ENCODE measurements at places on chromosomes 13 and 19. TPM values are rescaled to one million over a fixed set of nuclear protein-coding genes. Genes with fewer than 3 reads are reported as not detected.

Gene CLEC4G
- total RNA-seq = not detected

Gene MEIOSIN
- not detected for total RNA-seq

Gene EMC10
- 93.2 TPM for total RNA-seq

Gene COLGALT1
- 75.2 TPM for total RNA-seq

Gene XRCC1
- total RNA-seq = 21.7 TPM

Gene IL17D
- 1.7 TPM for total RNA-seq

Gene ERF
- 85.4 TPM for total RNA-seq

Gene MZF1
- total RNA-seq = 35.5 TPM

Gene FGF21
- total RNA-seq = not detected

Gene FEM1A
- total RNA-seq = 7.4 TPM

DNA sequence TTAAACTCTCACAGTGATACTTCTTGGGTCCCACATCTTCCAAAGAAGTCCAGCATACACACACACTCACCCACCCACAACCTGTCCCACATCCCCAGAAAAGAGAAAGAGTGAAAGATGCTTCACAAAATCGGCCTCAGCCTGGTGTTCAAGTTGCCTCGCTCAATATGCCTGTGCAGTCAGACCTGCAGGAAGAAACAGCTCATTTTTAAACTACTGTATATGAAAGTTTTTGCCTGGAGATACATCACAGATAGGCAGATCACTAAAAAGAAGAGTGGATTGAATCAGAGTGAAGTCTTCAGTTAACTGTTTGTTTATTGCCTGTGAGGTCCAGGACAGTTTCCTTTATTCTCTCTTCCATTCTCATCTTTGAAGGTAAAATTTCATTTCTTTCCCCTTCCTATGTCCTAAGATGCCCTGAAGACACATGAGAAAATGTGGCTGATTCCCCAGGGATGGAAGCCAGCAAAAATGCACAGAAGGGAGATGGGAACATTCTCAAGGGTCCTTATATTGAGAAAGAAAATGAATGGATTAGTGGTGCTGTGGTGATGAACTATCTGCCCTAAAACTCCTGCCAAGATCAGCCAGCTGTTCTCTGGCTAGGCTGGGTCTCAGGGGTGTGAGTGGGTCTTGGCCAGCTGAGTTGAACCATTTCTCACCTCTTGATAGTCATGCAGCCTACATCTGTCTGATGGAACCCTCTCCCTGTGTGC, 259.0 kb downstream of the ITGBL1 start:
- no peaks in the 10 kb centered on the region for H3K27me3 ChIP-seq
- H3K36me3 ChIP-seq = no peaks in the 10 kb centered on the region
- DNase-seq = no peak
- H3K4me3 ChIP-seq = no peak overlapping the region
- no peaks in the 10 kb centered on the region for H3K4me1 ChIP-seq
- no peak overlapping the region for H3K27ac ChIP-seq

DNA sequence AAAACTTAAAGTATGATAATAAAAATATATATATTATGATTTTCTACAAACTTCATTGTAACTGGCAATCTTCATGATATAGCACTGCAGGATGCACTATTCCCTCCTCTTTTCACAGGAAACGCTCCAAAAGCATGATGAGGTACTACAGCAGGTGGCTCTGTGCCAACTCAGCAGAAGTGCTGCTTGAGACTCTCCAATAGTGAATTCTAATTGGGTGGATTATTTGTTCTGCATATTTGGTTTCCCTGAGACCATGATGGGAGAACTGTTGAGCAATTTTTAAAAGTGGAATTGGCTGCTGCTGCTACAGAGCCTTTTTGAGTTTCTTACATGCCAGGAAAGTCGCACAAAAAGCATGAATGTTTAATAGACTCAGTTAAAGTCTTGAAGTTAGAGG, 1782.4 kb upstream of the PCDH20 start:
- H3K4me1 ChIP-seq = no peaks in the 10 kb centered on the region
- H3K36me3 ChIP-seq = no peaks in the 10 kb centered on the region
- H3K27me3 ChIP-seq = no peaks in the 10 kb centered on the region
- no peak overlapping the region for H3K27ac ChIP-seq

DNA sequence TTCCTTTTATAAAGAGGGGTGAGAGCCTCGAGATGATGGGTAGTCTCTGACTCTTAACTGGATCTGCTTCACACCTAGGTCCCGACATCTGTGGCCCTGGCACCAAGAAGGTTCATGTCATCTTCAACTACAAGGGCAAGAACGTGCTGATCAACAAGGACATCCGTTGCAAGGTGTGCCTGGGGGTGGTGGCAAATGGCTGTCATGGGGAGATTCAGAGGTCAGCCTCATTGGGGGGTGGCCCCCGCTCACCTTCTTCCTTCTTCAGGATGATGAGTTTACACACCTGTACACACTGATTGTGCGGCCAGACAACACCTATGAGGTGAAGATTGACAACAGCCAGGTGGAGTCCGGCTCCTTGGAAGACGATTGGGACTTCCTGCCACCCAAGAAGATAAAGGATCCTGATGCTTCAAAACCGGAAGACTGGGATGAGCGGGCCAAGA, 1.6 kb downstream of the CALR start:
- H3K36me3 ChIP-seq = no peaks in the 10 kb centered on the region
- H3K27me3 ChIP-seq = no peaks in the 10 kb centered on the region
- H3K27ac ChIP-seq = no peak overlapping the region
- peaks cover 5% of the 10 kb centered on the region for H3K4me1 ChIP-seq
- DNase-seq = no peak
- peak overlapping the region; percentile 93 for H3K4me3 ChIP-seq

DNA sequence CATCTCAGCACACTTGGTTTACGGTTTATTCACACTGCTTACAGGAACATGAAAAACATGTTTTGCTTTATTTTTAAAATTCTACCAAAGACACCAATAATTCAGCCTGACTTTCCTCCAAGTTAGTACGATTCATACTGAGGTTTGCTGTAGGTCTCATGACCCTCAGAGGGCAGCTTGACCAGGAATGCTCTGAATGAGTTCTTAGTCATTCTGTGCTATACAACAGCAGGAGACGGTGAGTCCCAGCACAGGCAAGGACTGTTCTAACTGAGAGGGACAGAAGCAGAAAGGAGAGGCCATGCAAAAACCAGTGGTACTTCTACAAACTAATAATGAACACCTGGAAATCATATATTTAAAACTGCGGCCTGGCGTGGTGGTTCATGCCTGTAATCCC, 6.4 kb downstream of the GRTP1 start:
- H3K4me3 ChIP-seq = no peak overlapping the region
- H3K27ac ChIP-seq = no peak overlapping the region
- no peak for DNase-seq
- no peaks in the 10 kb centered on the region for H3K36me3 ChIP-seq
- no peaks in the 10 kb centered on the region for H3K27me3 ChIP-seq
- peaks cover 2% of the 10 kb centered on the region for H3K4me1 ChIP-seq

GRCh38 chr13:43434191-43434590, 352.6 kb downstream of the ENOX1 start:
- H3K4me3 ChIP-seq = no peak overlapping the region
- no peak for DNase-seq
- no peaks in the 10 kb centered on the region for H3K4me1 ChIP-seq

DNA sequence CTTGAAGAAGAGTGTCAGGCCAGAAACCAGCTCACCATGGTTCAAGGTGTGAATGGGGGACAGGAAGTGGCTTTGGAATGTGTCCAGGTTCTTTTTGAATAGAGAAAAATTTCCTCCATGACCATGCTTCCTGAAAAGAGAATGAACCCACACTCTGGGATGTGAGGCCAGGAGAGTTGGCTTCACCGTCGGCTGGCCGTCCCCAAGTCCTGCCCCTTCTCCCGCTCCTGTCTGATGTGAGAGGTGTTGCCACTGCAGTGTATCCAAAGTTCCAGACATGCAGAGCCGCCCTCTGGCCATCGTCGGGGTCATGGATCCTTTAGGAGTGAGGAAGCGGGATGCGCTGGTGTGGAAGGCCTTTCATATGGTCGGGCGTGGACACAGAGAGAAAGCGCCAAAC, 101.2 kb downstream of the COL4A2 start:
- H3K36me3 ChIP-seq = no peaks in the 10 kb centered on the region
- H3K27me3 ChIP-seq = no peaks in the 10 kb centered on the region
- DNase-seq = no peak
- H3K4me3 ChIP-seq = no peak overlapping the region
- peaks cover 15% of the 10 kb centered on the region for H3K4me1 ChIP-seq
- no peak overlapping the region for H3K27ac ChIP-seq

- no peak for DNase-seq
- no peak overlapping the region for H3K4me3 ChIP-seq
- H3K4me1 ChIP-seq = peaks cover 4% of the 10 kb centered on the region
- no peaks in the 10 kb centered on the region for H3K36me3 ChIP-seq
- no peak overlapping the region for H3K27ac ChIP-seq
- no peaks in the 10 kb centered on the region for H3K27me3 ChIP-seq
Measured at GRCh38 chr19:10839114-10840050, 3.4 kb upstream of the TMED1 start.

DNA sequence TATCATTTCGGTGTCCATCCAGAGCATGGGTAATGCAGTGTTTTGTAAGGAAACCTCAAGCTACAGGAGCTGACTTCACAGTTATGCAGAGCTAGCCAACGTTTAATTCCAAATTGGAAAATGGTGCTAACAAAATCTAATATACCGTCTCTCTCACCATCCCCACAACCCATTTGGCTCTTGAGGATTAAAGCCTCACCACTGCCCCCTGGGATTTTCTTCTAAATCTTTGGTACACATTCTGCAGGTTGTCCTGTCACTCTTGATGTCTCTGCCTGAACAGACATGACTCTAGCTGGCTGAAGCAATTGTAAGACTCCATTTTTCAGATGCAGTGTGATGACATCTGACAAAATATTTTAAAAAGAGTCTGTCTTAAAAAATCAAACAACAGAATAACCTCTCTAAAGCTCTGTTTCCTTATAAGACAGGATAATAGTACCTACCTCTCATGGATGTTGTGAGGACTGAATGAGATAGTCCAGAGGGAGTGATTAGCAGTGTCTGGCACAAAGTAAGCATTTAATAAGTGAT, 451.8 kb downstream of the SUCLA2 start:
- no peaks in the 10 kb centered on the region for H3K4me1 ChIP-seq
- H3K27ac ChIP-seq = no peak overlapping the region
- no peak overlapping the region for H3K4me3 ChIP-seq
- DNase-seq = no peak

DNA sequence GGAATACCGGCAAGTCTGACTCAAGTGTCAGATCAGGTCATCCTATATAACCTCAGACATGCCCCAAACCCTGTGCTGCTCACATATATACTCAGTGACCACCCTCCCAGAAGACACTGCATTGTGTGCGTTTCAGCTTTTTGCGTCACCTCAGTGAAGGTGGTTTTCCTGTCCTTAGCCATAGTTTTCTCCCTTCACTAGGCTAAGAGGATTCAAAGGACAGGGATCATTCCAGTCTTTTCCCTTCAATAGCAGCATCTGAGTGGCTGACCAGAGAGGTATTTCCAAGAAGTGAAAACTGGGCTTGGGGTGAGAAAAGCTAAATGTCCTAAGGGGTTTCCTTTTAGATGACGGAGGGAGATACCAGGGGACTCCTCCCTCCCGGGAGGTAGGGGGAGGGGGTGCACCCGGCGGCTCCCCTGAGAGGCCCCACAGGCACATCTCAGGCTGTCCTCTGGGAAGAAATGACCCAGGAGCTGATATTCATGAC, 12.7 kb upstream of the OR10H1 start:
- DNase-seq = no peak
- H3K36me3 ChIP-seq = no peaks in the 10 kb centered on the region
- no peak overlapping the region for H3K4me3 ChIP-seq
- no peaks in the 10 kb centered on the region for H3K27me3 ChIP-seq
- no peak overlapping the region for H3K27ac ChIP-seq
- no peaks in the 10 kb centered on the region for H3K4me1 ChIP-seq

DNA sequence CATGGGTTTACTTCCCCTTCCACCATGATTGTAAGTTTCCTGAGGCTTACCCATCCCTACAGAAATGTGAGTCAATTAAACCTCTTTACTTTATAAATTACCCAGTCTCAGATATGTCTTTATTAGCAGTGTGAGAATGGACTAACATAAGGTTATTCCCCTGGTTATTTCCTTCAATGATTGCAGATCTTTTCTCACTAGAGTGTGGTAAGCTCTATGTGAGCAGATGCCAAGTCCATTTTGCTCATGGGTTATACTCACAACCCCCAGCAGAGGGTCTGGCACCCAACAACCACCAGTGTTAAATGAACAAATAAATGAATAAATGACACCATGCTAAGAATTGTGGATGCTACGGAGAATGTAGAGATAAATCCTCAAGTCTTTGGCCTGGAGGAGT, 472.8 kb downstream of the LIG4 start:
- H3K27me3 ChIP-seq = no peaks in the 10 kb centered on the region
- H3K4me3 ChIP-seq = no peak overlapping the region
- no peak overlapping the region for H3K27ac ChIP-seq
- no peaks in the 10 kb centered on the region for H3K4me1 ChIP-seq

GRCh38 chr13:24678151-24678550, 2.1 kb upstream of the ATP12A start:
- H3K27me3 ChIP-seq = no peaks in the 10 kb centered on the region
- DNase-seq = no peak
- H3K4me3 ChIP-seq = no peak overlapping the region
- H3K27ac ChIP-seq = no peak overlapping the region

DNA sequence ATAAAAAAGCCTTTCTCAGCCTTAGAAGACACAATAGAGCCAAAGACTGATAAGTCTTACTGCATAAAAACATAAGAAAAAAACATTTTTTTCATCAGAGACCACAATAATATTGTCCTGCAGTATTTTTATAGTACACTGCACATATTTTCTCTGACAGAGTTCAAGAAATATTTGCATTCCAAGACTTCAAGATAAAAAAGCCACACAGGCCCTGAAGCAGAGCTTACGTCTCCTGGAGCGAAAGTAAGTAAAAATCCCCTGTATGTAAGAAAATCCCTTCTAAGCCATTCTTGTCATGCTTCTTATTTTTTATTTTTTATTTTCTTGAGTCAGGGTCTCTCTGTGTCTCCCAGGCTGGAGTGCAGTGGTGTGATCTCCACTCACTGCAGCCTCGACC, 755.9 kb downstream of the LIG4 start:
- H3K4me3 ChIP-seq = no peak overlapping the region
- H3K36me3 ChIP-seq = no peaks in the 10 kb centered on the region
- DNase-seq = no peak
- H3K27ac ChIP-seq = no peak overlapping the region
- H3K27me3 ChIP-seq = no peaks in the 10 kb centered on the region
